ENCODE measurements at places on chromosomes 5 and 9. TPM values are rescaled to one million over a fixed set of nuclear protein-coding genes. Genes with fewer than 3 reads are reported as not detected.

DNA sequence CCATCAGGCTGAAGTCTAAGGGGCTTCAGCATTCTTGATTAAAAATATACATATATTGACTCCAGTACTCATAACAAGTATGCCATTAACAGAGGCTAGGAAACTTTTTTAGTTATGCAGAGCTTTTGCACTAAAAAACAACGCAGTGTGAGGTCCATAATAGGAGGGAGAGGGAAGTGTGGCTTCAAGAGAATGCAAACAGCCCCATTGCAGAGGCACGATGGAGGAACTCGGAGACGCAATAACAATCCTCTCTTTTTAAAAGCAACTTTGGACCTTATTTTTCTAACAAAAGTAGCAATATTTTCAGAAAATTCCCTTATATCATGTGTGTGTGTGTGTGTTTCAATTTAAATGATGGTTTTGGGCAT lies 150.0 kb upstream of the PTCH1 start:
- DNase-seq, result no peak

DNA sequence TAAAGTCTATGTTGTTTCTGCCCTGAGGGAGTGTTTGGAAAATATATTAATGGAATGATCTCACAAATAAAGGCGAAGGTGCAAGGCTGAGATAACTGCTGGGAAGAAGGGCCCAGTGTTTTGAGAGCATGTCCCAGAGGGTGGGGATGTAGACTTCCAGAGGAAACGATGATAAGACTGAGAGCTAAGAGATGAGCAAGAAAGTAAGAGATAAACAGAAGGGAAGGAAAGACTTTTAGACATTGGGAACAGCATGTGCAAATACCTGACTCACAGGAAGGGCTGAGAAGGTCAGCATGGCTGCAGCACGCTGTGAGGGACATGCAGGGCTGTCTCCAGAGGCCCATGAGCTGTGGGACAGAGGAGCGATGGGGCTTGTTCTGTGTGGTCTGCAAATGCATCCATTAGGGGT lies 19.9 kb upstream of the ADRB2 start:
- DNase-seq, result no peak

The RAB3C gene
- total RNA-seq, result not detected

DNA sequence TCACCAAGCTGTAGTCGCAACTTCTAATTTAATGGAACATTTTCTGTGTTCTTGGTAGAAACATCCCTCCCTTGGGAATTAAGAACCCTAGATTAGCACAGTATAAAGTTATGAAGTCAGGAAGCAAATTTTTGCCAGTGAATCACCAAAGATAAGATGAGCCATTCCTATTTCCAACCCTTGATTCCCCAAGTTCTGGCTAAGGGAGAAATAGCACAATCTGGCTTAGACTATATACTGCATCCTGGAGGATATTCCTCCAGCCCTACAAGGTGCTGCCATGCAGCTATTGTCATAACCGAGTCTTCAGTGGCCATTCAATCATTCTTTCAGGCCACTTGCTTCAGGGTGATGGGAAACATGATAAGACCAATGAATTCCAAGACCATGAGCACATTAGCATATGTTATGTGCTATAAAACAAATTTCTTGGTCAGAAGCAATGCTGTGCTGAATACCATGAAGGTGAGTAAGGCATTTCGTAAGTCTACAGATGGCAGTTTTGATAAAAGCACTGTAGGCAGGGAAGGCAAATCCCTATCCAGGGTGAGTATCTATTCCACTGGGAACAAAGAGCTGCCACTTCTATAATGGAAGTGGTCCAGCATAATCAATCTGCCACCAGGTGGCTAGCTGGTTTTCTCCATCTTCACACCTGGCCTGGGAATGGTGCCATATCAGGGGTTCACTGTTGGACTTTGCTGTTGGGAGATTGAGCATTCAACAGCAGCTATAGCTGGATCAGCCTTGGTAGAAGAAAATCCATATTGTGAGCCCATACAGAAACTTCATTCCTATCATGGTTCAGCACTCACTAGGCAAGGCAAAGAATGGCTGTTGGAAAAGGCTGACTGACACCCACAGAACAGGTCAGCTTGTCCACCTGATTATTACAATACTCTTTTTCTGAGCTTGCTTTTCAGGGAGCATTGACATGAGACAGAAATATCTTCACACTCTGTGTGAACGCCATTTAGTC lies 19.6 kb upstream of the ARL15 start:
- DNase-seq, result peak; percentile 61

DNA sequence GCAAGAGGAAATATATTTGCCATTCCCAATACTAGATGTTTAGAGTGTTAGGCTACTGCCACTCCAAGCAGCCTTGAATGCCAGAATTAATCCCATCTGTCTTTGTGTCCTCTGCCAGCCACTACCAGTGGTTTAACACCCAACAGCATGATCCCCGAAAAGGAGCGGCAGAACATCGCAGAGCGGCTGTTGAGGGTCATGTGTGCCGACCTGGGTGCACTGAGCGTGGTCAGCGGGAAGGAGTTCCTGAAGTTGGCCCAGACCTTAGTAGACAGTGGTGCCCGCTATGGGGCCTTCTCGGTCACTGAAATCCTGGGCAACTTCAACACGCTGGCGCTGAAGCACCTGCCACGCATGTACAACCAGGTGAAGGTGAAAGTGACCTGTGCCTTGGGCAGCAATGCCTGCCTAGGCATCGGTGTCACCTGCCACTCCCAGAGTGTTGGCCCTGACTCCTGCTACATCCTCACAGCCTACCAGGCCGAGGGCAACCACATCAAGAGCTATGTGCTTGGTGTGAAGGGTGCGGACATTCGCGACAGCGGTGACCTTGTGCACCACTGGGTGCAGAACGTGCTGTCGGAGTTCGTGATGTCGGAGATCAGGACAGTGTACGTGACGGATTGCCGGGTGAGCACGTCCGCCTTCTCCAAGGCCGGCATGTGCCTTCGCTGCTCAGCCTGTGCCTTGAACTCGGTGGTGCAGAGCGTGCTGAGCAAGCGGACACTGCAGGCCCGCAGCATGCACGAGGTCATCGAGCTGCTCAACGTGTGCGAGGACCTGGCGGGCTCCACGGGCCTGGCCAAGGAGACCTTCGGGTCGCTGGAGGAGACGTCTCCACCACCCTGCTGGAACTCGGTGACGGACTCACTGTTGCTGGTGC lies 29.3 kb downstream of the AMBP start:
- DNase-seq, result no peak
